ENCODE measurements at places on chromosomes 2 and 18.

DNA sequence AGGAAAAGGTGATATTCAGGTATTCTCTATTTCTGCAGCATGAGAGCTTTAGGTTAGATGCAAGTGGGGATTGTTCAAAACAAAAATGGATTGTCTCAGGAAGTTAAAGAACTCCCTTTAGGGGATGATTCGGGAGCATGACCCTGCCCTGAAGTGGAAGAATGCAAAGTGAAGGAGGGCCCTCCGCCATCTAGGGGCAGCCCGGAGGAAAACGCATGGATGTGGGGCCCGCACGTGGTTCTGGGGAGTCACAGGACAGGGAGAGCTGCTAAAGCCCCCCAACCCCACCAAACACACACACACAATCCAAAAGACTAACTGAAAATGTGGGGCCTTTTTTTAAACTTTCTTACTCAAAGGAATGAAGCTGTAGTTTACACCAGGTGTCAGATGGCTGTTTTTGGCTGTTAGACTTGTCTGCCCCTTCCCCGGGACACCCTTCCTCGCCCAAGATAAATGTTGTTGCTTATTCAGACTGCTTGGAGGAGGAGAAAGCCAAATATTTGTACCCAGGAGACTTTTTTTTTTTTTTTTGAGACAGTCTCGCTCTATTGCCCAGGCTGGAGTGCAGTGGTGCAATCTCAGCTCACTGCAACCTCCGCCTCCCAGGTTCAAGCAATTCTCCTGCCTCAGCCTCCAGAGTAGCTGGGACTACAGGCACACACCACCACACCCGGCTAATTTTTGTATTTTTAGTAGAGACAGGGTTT is 78.8 kb downstream of the HNRNPLL start:
- DNase-seq = no peak

- no peak for DNase-seq
These were observed 33.6 kb downstream of the HJURP start for GRCh38 chr2:233820774-233821105.

- DNase-seq = no peak
These were observed 49.4 kb upstream of the CWC22 start for GRCh38 chr2:180056367-180057118.

DNA sequence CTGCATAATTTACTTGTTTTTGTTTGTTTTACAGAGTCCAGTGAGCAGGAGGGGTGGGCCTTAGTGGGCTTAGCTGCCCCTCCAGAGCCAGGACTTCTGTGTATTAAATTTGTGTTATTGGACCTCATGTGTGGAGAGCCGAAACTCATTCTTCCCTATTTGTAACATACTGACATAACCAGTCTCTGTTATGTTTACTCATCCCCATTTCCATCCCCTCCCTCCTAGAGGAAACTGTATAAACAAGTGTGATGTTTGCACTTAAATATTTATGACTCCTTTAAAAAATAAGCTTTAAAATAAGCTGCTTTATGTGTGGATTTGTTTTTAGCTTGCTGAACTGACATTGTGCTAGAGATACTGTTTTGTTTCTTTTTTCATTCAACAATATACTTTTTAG is 13.8 kb downstream of the ZNF512 start:
- no peak for DNase-seq

GRCh38 chr2:69178756-69179155 is 165.8 kb downstream of the ANTXR1 start:
- no peak for DNase-seq

GRCh38 chr2:230925879-230926765 is 1.1 kb upstream of the GPR55 start:
- DNase-seq = peak; percentile 15

DNA sequence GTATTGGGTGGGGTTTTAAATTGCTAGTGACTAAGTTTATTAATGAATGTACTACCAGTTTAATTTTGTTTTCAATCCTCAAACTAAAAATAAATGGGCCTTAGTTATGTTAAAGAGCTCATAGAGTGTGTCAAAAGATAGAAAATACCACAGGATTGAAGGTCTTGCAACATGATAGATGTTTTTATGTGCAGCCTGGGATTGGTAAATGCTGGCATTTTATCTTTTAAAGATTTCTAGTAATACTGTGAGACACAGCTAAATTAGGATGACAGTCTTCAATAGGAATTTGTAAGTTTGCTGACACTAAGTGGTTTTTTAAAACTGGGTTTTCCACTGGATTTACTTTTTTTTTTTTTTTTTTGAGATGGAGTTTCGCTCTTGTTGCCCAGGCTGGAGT is 122.3 kb downstream of the HAUS1 start:
- DNase-seq = no peak

DNA sequence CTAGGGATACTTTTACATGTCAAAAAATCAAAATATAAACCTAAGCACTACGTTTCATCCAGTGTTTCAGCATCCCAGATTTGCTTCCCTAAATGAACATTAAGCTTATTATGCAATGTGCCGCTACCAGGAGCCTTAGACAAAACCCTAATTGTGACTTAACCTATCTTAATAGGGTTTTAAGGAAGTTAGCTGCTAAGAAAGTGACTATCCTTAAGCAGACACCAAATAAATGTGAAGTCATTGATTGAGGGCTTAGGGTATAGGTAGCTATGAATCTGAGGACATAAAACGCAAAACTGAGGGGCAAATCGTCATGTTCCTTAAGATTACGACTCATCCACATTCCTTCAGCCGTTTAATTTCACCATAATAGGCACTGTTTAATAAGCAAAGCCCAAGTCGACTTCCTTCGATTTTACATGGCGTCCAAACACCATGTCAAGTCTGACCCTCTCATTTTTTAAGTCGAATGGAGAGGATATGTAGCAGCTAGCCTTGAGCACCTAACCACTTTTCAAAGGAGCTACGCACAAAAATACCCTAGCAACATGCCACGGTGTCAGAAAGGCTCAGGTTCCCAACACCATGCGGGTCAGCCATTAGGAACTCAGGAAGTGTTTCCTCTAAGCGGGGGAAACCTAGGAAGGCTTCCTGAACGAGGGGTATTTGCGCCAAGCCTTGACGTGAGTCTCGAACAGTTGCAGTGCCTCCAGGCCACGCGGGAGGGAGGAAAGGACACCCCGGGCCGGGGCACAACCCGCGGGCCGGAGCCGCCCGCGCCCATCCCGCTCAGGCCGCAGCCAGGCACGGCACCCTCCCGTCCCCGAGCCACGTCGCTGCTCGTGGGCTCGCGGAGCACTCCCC is 1.0 kb downstream of the HDLBP start:
- DNase-seq = no peak

- DNase-seq = no peak
These were observed 345.3 kb downstream of the TSN start for GRCh38 chr2:122100756-122101155.

GRCh38 chr2:123648956-123649355 is 376.1 kb upstream of the CNTNAP5 start:
- no peak for DNase-seq

GRCh38 chr2:84919885-84920580 is 14.6 kb downstream of the TMSB10 start:
- DNase-seq = no peak

- no peak for DNase-seq
These were observed 695.3 kb upstream of the ZNF804A start for GRCh38 chr2:183903026-183903425.

- DNase-seq = no peak
These were observed 206.2 kb downstream of the RPIA start for GRCh38 chr2:88897715-88898114.

DNA sequence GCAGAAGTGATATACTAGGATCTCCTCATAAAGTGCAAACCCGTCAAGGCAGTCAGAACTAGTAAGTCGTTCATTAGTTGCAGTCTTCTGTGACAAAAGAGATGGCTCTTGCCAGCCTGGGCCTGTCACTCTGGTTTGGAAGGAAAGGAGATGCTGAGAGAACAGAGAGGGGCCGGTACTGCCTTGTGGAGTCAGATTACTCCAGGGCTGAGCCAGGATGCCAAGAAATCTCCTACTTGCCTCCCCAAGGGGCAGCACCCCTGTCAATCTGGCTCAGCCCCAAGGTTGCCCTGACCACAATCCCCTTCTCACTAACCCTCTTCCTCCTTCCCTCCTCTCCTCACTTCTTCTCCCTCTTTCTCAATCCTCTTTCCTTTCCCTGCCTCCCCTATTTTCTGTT is 62.9 kb upstream of the ASPRV1 start:
- DNase-seq = no peak

GRCh38 chr2:51014759-51015158 is 17.2 kb downstream of the NRXN1 start:
- DNase-seq = no peak

DNA sequence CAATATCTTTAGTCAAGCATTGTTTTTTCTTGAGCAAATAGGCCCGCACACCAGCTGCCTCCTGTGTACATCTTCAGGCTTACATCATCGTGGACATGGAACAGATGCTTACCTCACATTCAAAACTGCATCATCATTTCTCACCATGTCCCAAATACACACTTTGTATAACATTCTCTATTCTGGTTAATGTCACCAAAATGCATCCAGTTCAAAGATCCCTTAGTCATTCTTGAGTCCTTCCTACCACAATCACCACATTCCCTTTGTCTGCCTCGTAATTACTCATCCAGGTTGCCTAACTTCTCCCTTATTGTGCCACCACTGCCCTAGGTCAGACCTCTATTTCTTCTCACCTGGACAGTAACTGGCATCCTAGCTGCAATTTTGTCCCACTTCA is 373.7 kb upstream of the GALNT5 start:
- DNase-seq = no peak

DNA sequence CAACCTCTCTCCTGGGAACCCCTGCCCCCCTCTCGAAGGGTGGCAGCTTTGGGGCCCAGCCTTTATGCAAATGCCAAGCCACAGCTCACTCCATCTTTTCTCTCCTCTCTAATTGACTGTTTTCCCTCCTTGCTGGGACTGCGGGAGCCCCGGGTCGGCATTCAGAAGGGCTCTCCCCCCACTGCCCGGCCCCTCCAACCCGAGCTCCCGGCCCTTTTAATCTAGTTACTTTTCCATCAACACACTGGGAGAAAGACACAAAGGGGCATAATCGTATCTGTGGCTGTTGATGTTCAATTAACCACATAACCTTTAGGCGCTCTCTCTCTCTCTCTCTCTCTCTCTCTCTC is 95.4 kb downstream of the INHBB start:
- no peak for DNase-seq

DNA sequence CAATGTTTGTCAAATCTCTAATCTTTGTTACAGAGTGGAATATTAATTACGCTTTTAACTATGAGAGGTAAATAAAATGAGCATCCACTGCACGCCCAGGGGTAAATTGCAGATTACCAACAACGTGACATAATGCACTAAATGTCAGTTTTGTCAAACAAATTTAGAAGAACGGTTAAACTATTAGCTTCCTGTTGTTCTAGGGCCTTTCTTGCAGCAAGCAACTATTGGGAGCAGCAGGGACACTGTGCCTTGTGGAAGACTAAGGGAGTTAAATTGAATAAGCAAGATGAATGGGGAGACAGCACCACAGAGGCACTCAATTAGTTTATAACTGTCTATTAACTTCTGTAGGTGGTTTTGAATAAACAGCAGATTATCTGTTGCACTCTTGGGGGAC is 391.0 kb upstream of the RAB12 start:
- no peak for DNase-seq

DNA sequence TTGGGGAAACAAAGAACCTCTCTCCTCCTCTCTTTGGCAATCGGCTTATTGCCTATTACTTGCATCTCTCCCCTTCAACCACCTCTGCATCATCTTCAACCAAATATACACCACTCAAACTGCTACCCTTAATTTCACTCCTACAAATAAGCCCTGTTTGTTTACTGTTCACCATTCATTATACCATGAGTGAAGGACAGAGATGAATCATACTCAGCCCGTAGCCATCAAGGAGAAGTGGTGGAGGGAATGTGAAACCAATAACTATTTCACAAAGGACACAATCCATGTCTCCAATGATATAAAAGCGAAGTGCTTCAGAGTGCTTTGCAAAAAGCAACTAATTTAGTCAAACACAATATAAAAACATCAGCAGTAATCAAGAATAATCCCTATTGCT is 76.8 kb downstream of the CACNB4 start:
- DNase-seq = no peak

DNA sequence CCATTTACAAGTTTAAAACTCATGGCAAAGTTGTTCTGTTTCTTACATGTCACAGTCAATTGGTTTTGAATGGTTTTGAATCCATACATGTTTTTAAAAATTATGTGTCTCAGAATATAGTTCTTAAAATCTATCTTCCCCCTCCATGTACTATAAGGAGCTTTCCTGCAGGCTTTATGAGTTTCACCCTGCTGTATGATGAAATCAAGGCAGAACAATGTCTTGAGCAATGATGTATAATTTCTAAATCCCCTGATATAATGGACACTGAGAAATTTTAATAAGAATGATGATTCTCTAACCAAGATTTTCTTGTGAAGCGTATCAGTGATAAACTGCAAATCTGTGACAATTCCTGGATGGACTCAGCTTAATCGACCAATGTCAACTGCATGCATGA is 10.6 kb upstream of the ZNF516 start:
- DNase-seq = no peak

DNA sequence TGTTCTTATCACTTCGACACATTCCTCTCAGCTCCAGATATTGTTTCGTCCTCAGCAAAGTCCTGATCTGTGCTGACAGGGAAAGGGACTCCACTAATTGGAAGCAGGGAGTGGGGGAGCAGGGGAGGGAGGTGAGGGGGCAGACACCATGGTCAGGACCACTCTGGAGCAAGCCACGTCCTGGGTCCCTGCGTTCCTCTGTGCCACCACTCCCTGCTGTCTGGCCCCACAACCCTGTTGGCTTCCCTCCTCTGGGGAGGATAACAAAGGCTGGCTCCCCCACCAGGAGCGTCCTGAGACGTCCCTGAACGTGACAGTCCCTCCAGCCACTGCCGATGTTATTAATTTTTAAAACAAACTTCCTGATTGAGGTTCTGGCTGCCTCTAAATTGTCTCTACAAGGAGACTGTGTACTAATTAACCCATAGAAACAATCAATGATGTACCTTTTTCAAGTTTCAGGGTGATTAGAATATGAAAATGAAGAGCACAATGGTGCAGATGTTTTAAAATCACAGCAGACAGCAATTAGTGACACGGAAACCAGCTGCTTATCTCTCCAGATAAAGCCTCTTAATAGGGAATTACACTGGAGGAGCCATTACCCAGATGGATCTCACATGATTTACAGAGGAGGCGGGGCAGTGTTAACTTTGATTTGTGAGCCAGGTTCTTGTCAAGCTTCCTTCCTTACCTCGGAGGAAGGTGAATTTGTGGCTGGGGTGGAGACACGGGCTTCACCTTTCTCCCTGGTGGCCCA is 257.5 kb downstream of the SETBP1 start:
- DNase-seq = no peak

DNA sequence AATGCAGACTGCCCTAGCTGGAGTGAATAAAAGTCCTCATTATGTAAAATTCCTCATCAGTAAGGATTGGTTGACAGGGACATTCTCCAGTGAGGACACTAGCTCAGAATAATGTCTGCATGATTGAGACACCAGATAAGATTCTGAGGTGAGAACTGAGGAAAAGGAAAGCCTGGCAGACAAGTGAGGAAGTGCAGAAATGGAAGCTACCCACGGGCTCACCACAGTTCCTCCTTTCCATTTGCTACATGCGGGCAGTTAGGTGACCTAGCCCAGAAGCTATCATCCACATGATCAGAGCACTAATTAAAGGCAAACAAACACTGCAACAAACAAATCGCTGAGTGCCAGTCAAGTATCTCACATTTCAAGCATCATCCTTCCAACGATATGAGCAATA is 27.7 kb downstream of the NETO1 start:
- DNase-seq = no peak

- DNase-seq = no peak
These were observed 6.1 kb downstream of the STK11IP start for GRCh38 chr2:219603771-219604170.
